ENCODE measurements at places on chromosomes 4 and X.

DNA sequence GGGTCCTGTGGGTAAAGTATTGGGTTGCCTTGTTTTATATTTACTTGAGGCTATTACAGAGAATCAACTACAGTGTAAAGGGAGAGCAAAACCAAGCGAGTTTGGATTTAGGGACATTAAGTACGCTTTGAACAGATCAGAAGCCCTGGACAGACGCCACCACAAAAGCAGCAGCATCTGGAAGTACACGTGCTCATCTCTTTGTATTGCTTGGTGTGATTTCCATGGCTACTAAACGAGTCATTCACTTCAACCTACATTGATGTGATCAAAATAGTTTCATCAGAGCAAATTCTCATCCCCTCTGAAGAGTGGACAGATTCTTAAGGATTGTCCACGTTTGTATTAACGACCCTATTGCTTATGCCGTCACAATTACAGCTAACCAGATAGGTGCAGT is 85.1 kb downstream of the SORBS2 start:
- DNase-seq: no peak

DNA sequence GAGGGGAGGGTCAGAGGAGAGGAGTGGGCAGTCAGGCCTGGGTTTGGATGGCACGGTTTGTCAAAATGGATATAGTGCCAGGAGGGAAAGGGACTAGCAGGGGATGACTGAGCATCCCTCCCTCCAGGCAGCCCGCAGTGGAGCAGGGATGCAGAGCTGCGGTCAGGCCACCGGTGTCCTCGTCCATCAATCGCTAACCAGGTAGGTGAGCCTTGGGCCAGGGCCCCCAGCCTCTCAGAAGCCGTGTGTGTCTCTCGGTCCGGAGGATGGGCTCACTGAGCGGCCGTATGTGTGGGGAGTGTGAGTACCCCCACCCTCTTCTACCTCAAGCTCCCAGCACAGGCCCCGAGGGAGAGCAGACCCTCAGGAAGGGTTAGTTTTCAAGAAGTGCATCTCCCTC is 538 bp upstream of the CYTL1 start:
- no peak for DNase-seq

DNA sequence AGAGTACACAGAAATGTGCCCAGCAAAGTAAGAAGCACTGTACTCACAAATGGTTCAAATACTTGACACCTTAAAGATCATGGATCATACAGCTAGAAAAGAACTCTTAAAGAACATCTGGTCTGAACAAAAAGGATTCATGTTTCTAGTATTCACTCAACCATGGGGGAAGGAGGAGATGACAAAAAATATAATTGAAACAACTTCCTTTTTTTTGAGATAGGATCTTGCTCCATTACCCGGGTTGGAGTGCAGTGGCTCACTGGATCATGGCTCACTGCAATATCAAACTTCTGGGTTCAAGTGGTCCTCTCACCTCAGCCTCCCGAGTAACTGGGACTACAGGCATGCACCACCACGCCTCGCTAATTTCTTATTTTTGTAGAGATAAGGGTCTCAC is 6.0 kb downstream of the DHX15 start:
- no peak for DNase-seq

DNA sequence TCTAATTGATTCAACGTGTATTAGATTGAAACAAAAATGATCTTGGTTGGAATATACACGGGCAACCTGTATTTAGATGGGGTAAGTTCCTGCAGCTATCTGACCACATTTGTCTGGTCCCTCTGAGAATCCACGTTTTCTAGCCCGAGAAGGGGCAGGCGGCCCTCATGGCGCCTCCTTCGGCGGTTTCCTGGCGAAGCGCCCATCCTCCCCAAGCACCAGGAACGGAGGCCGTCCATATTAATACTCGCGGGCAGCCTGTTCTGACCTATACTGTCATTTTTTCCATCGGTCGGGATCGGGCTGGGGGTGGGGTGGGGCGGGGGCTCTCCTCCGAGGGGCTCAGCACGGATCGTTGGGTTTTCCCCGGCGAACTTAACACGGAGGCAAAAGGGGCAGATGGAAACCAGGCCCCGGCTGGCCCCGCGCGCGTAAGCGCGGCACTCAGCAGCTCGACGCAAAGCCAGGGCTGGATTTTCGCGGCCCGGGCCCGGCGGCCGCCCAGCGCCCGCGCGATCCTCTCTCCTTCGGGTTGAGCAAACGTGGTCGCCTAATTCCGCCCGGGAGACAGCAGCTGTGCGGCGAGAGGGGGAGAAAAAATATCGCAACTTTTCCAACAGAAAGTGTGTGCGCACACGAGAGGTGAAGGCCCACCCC is 77.2 kb upstream of the BCOR start:
- no peak for DNase-seq

DNA sequence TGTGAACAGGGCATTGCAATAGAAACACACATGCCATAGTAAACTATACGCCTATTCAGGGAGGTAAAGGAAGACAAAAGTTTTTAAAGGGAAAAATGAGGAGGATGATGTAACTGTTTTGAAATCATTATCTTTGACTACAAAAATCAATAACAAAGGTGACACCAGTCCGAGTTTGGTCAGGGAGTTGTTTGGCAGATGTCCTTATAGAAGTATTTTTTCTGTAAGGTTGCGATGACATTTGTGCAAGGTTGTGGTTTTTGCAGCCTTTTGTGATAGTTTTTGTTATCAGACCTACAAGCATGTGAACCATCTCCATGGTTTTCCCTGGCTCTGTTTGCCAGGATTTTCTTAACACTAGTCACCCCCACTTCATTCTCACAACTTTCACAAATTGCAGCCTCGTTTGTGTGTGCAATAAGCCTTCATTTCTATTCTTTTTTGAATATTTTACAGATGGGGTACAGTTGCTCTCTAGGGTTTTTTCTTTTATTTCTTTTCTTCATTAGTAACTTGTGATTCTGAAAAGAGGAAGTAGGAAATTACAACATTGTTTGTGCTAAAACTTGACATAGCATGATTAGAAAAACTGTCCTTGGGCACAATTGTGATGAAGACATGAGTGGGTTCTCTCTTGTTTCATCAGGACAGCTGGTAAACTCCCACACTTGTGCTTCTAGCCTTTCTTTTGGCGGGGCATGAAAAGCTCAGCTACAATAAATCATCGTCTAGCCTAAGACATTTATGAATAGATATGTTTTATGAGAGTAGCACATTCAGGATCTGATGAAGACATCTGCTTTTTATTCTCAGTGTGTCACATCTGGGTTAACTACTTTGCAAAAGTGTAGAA is 60.2 kb upstream of the PNPLA4 start:
- peak; percentile 15 for DNase-seq

DNA sequence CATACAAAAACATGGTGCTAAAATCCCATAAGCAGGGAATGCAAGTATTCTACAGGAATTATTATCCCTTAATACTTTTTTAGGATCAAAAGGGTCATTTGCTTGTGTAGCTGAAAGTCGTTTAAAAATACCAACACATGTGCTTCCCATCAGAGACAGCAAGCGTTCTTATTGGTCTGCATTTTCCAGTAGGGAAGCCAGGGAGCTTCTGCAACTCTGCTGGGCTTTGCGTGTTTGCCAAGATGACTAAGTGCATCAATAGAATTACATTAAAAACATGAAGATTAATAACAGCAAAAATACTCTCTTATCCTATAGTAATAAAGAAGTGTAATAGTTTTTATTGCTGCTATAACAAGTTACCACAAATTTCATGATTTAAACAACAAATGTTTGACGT is 111.2 kb downstream of the QDPR start:
- DNase-seq: peak; percentile 4

DNA sequence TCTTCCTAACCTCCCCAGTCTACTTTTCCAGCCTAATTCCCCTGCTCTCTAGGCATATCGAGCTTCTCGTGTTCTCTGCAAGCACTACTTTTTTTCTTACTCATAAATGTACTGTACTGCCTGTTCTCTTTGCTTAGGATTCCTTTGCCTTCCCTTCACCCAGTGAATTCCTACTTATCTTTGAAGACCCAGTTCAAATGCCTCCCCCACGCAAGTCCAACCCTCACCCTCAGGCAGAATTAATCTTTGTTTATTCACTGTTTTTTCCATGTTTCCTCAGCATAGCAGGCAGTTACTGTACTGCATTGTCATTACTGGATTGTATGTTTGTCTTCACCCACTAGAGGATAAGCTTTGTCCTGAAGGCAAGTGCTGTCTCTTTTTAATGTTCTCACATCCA is 287.7 kb downstream of the BMPR1B start:
- DNase-seq: no peak

- DNase-seq: peak; percentile 53
These were observed 752 bp upstream of the FGF5 start for GRCh38 chr4:80265571-80266252.

DNA sequence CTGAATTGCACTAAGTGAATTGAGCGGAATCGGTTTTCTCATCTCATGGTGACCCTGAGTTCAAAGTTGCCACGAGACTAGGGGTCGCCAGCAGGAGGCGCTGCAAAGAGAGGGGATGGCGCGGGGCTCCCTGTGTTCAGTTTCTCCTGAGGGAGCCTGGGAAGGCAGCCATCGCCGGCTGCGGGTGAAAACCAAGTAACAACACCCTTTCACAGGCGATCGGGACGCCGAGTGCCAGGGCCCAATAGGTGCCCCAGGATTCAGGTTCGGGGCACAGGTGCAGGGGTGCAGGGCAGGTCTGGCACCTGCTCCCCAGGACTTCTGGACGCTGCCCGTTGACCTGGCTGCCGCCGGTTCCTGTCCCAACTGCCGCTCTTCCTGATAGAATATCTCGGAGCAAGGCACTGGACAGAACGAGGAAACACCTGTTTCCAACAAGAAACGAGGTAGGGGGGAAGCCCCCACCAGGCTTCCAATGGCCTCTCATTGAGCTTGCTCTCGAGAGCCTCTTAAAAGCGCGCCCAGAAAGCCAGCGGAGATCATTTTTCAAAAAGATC is 1.1 kb upstream of the FGF16 start:
- no peak for DNase-seq

DNA sequence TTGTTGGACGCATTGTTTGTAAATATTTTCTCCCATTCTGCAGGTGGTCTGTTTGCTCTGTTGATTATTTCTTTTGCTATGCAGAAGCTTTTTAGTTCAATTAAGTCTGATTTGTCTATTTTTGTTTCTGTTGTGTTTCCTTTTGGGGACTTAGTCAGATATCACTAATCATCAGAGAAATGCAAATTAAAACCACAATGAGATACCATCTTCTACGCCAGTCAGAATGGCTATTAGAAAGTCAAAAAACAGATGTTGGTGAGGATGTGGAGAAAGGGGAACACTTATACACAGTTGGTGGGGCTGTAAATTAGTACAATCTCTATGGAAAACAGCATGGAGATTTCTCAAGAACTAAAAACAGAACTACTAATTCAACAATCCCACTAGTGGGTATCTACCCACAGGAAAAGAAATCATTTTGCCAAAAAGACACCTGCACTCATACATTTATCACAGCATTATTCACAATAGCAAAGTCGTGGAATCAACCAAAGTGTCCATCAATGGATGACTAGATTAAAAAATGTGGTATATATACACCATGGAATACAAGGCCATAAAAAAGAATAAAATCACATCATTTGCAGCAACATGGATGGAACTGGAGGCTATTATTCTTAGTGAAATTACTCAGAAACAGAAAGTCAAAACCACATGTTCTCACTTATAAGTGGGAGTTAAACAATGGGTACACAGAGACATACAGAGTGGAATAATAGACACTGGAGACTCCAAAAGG is 8.1 kb downstream of the COQ2 start:
- no peak for DNase-seq

DNA sequence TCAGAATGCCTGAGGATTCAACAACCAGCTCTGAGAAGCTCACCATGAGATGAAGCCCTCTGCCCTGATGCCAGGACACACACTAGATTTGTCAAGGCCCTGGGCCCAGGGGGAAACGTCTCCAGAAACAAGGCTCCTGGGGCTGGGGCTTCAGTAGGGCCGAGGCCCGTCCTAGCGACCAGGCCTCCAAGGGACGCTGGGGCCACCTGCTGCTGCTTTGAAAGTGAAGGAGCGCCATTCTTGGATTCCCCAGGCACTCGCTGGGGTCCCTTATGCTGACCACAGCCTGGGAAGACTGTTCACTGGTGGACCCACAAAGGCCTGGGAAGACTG is 23.9 kb downstream of the PDE6B start:
- DNase-seq: no peak

- DNase-seq: no peak
These were observed 63.4 kb downstream of the F11 start for GRCh38 chr4:186329372-186329771.

- no peak for DNase-seq
These were observed 70.2 kb downstream of the CLDN22 start for GRCh38 chr4:183249854-183250253.

GRCh38 chrX:12872741-12873140 is 5.9 kb downstream of the TLR7 start:
- no peak for DNase-seq

Measured in GM04504 (cell line).